ENCODE measurements at places on chromosomes 1 and 21. TPM values are rescaled to one million over a fixed set of nuclear protein-coding genes. Genes with fewer than 3 reads are reported as not detected.

GRCh38 chr1:209855006-209855405 lies 27.2 kb downstream of the UTP25 start:
- DNase-seq: no peak

GRCh38 chr1:154400381-154400801 lies 4.8 kb upstream of the IL6R start:
- no peak for DNase-seq

GRCh38 chr1:29490204-29490934 lies 254.0 kb downstream of the PTPRU start:
- DNase-seq: no peak

PTGFR gene
- 3.0 TPM for total RNA-seq

DNA sequence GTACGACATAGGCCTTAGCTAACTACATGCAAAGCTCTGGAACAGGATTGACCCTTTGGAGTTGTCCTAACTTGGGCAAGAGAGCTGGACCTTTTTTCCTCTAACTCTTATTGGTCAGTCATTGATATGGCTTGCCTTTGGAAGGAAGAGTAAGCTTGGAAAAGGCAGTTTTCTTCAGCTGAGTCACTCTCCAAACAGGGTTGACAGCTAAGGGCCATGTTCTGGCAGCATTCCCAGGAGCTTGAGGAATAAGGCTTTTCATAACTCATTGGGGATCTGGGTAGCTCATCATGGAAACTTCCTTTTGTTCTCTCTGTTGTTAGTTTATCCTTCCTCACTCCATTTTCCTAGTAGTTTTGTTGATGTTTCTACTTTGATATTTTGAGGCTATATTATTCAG lies 14.5 kb upstream of the ERRFI1 start:
- DNase-seq: no peak

PRKCZ gene
- 30.8 TPM for total RNA-seq

NUAK2 gene
- 1.3 TPM for total RNA-seq

- no peak for DNase-seq
Observed at GRCh38 chr1:231678011-231678432, 51.4 kb downstream of the DISC1 start.
